ENCODE measurements at places on chromosomes 2 and 18. TPM values are rescaled to one million over a fixed set of nuclear protein-coding genes. Genes with fewer than 3 reads are reported as not detected.

DNA sequence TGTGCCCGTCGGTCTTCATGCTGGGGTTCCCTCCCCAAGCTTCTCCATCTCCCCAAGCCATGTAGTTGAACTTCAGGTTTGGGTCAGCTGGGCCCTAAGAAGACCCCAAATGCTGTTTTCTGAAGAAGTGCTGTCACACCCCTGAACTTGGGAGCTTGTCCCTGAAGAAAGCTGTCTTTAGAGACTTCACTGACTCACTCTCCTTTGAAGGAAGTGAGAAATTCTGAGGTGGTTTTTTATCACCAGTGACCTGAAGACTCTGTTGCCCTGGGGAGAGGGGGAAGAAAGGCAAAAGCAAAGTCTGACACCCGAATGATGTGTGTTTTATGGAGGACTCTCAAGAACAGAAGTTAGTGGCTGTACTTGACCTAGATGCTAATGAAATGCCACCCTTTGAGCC, 83.6 kb upstream of the BCL2L11 start:
- DNase-seq: no peak

- no peak for DNase-seq
Observed at GRCh38 chr2:122136056-122136455, 380.6 kb downstream of the TSN start.

Gene NFU1
- polyA plus RNA-seq: 62.7 TPM

Gene ANKRD62
- 0.10 TPM for polyA plus RNA-seq
